ENCODE measurements at places on chromosomes 1 and 21.

GRCh38 chr1:211532088-211532444 is 40.1 kb upstream of the RD3 start:
- peak; percentile 40 for DNase-seq

DNA sequence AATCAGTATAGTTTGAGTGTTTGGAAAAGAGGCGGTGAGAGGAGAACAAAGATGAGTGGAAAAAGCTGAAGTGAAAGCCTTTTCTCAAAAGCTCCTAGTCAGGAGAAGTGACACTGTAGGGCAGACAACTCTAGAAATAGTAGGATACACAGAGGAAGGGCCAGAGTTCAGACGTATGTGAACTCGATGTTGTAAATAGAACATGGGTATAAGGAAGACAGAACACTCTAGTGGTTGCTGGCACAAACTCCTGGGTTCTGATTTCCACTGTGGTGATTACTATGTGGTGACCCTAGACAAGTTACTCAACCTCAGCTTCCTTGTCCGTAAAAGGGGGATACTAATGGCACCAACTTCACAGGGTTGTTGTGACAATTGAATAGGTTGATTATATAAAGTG is 30.2 kb upstream of the MGST3 start:
- DNase-seq = no peak

GRCh38 chr1:15866721-15867201 is 19.3 kb downstream of the SPEN start:
- DNase-seq = no peak

GRCh38 chr1:240962086-240962485 is 350.1 kb upstream of the GREM2 start:
- peak; percentile 77 for DNase-seq

DNA sequence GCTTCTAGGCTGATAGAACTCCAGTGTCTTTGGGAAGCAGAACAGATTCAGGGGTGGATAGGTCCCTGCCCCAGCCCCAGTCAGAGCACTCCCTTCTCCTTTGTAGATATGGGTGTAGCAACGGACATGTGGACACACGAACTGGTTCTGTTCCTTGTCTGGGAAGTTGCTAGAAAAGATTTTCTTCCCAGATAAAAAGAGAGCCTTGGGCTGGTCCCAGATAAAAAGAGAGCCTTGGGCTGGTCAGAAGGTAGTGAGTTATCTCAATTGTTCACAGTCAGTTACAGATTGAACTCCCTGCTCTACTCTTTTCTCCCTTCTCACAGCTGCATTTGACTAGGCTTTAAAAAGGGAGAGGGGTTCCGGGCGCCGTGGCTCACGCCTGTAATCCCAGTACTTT is 7.4 kb upstream of the EFNA1 start:
- DNase-seq = no peak

GRCh38 chr1:6093071-6093470 is 47.4 kb downstream of the KCNAB2 start:
- DNase-seq = no peak

GRCh38 chr1:39754026-39754570 is 15.4 kb downstream of the PPIE start:
- peak; percentile 44 for DNase-seq

- DNase-seq = peak; percentile 42
Measured at GRCh38 chr1:48093696-48094528, 96.7 kb upstream of the TRABD2B start.

GRCh38 chr1:38932571-38932970 is 9.1 kb downstream of the RHBDL2 start:
- DNase-seq = no peak

- peak; percentile 1 for DNase-seq
Measured at GRCh38 chr1:222124602-222125001, 382.7 kb upstream of the DUSP10 start.

- no peak for DNase-seq
Measured at GRCh38 chr1:31400393-31400792, 12.6 kb upstream of the SERINC2 start.

DNA sequence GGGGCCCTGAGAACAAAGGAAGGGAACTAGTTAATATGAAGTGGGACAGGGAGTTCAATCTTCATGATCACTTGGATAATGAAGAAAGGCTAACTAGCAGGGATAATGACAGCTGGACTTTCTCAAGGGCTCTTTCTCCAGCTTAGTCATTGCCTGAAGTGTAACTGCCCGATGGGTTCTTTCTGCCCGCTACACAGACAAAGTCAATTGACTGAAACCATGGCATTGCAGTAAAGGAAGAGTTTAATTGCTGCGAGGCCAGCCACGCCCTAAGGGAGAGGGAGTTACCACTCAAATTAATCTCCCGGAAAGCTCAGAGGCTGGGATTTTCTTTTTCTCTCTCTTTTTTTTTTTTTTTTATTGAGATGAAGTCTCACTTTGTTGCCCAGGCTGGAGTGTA is 16.6 kb upstream of the SLC2A5 start:
- DNase-seq = no peak

- no peak for DNase-seq
Measured at GRCh38 chr1:53088616-53089300, 26.7 kb downstream of the PODN start.

- no peak for DNase-seq
Measured at GRCh38 chr1:155651861-155652661, 36.5 kb downstream of the YY1AP1 start.

DNA sequence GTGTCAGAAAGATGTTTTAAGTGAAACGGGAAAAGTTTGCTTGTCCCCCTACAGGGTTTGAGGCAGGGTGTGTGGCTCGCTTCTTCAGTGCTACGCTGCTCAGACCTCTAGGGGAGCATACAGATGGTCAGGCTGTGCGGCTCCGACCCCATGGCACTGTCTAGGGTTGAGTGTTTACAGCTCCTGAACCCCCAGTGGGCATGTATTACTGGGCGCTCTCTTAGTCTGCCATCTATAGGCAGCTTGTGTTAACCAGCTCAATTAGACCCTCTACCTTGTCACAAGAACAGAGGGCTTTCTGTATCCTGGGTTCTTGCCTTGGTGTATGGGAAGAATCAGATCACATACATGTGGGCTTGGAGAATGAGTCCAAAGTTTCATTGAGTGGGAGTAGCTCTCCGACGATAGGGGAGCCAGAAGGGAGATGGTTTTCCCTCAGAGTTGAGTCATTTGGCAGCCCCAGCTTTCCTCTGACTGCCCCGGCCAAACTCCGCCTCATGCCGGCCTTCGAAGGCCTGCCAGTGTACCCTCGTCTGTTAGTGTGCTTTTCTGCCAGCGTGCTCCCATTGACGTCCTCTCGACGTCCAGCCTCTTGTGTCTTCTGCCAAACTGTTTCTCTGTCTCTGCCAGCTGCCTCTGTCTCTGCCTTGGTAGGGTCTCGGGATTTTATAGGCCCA is 38.6 kb upstream of the ADGRL4 start:
- DNase-seq = peak; percentile 1

- DNase-seq = no peak
Measured at GRCh38 chr1:12324423-12324822, 94.6 kb downstream of the VPS13D start.

GRCh38 chr21:38597421-38597820 is 99.1 kb upstream of the ERG start:
- no peak for DNase-seq

- no peak for DNase-seq
Measured at GRCh38 chr1:236673289-236673919, 12.9 kb upstream of the ACTN2 start.

GRCh38 chr1:114235281-114235680 is 81.6 kb upstream of the SYT6 start:
- no peak for DNase-seq

GRCh38 chr1:38915352-38915948 is 26.2 kb downstream of the RHBDL2 start:
- DNase-seq = no peak

GRCh38 chr1:6747674-6748073 is 37.6 kb upstream of the CAMTA1 start:
- DNase-seq = no peak

GRCh38 chr1:240031009-240031408 is 60.7 kb upstream of the FMN2 start:
- DNase-seq = no peak

GRCh38 chr21:16650714-16651366 is 862.0 kb upstream of the CXADR start:
- DNase-seq = no peak

GRCh38 chr1:102715150-102715549 is 393.2 kb downstream of the COL11A1 start:
- DNase-seq = no peak

- DNase-seq = no peak
Measured at GRCh38 chr1:201701831-201702230, 127.1 kb upstream of the IPO9 start.

DNA sequence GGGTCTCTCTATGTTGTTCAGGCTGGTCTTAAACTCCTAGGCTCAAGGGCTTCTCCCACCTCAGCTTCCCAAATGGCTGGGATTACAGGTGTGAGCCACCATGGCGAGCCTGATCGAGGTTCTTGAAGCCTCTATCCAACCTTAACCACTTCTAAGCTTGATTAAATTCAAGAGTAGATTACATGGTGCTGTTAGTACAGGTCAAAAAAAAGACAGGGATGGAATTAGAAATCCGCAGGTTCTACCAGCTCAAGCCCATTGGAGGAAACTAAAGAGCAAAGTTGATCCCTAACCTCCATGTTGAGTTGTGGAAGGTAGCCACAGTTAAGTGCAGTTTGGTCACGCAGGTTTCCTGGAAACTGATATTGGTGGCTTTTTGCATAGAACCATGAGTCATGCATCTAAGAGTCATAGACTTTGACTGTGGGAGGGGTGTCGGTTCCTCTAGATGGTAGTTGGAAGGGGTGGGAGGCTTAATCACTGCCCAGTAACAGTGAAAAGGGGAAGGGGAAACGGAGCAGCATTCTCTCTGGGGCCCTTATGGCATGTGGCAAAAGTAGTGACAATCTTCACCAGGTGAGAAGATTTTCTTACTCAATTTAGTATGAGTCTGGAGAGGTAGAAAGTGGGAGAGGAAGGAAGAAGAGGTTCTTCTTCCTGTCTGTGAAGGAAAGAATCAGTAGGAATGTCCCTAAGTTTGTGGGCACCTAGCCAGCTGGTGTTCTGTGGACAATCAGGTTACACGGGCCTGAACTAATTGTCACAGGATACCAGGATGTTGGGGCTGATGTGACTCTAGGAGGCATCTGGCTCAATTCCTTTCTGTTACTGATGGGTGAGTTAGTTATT is 7.0 kb downstream of the CD53 start:
- DNase-seq = no peak

DNA sequence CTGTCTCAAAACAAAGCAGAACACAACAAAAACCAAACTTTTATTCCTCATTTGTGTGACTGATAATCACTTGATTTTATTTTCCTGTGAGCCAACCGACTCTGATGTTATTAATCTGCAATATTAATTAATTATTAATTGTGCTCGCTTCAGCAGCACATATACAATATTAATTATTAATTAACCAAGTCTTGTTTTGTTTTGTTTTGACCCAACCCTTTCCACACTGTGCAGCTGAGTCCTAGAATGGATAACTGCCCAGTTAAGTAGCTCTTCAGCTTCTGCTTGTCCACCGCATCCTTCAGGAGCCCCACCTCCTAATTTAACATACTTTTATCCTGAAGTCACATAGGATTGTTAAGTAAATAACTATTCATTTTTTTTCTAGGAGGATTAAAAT is 47.4 kb upstream of the EXO1 start:
- no peak for DNase-seq

DNA sequence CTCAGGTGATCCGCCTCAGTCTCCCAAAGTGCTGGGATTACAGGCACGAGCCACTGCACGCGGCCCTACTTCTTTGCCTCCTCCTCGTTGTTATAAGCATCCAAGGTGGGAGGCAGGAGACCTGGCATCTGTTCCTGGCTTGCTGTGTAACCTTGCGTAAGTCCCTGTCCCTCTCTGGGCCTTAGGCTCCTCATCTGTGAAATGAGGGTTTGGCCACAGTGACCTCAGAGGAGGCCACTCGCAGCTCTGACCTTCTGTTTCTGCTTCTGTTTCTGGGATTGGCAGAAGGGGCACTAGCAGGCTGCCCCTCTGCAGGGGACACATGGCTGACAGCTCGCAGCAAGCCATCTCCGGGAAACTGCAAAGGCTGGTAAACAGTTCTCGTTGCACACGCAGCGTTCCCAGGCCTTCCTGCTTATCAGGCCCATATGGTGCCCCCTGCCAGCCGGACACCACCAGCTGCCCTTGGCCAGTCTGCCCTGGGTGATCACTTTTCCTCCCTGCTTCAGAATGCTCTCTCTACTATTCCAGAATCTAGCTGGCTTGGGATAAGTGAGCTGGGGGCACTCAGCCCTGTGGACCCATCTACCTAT is 2.6 kb upstream of the LDLRAP1 start:
- DNase-seq = peak; percentile 98

Data from cerebellar cortex (tissue), 1 donor.